ENCODE measurements at places on chromosomes 1 and 21.

- peak; percentile 47 for DNase-seq
These were observed 40.9 kb downstream of the RGS5 start for GRCh38 chr1:163161841-163162240.

DNA sequence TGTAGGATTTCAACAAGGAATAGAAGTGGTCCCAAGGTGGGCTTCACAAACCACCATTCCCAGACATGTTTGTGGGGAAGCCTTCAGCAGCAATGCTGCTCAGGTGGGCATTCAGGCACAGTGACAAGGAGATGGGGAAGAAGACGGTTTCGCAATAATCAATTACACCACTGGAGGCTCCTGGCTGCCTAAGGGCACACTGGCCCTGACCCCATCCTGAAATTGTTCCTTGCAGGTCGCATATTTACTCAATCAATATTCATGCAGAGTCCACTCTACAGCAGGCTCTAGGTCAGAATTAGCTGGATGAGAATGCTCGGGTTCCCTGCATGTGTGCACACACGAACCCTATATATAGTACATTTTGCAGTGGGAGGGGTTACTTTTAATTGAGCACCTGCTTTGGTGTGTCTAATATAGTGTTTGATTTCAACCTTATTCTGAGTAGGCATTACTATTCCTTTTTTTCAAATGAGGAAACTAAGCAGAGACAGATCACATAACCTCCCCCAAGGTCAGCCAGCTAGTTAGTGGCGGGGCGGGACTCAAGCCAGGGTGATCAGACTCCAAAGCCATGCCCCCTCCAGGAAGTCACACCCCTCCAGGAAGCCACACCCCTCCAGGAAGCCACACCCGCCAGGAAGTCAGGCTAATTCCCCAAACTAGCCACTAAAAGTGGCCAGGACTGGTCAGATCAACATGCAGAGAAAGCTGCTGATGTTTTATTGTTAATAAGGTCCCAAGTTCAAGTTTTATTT, 106.5 kb downstream of the HLCS start:
- peak; percentile 58 for DNase-seq

- DNase-seq: no peak
These were observed 60.7 kb upstream of the TTC34 start for GRCh38 chr1:2861988-2862813.

DNA sequence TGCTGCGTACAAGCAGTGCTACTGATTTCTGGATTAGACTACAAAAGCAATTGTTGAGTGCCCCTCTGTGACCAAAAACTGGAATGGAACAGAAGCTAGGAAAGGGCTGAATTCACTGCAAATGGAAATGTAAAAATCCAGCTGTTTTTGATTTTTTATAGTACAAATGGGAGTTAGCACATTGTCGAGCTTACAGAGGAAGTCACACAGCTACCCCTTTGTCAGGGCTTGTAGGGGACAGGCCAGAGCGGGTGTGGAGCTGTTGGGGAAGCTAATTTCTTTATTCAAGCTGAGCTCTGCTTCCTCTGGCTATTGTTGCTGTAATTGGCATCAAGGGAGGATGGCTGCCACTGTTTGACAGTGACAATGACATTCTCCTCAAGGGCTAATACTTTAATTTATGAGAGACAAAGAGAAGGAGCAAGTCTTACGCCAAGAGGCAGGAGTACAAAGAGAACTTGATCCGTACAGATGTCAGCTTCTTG, 96.1 kb downstream of the SLC35F3 start:
- no peak for DNase-seq

DNA sequence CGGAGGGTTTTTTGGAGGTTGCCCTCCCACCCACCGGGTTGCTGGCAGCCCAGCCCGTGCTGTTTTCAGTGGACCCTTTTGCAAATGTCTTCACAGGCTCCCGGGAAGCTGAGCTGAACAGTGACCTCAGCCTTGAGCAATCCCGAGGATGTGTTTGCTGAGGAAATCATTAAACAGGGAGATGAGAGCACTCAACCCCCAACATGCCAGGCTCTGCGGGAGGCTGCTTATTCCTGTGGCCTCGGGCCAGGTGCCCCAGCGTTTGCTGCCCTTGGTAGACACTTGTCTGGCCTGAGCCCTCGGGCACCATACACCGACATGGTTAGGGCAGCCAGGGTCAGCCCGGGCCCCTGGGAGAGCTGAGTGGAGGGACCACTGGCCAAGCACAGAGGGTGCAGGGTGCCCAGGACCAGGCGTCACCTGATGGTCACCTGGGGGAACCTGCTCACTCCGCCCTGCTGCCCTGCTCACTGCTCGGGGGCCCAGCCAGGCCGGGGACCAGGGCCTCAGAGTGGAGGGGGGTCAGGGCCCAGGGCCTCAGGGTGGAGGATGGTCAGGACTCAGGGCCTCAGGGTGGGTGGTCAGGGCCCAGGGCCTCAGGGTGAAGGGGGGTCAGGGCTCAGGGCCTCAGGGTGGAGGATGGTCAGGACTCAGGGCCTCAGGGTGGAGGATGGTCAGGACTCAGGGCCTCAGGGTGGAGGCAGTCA, 42.5 kb upstream of the POFUT2 start:
- DNase-seq: no peak

DNA sequence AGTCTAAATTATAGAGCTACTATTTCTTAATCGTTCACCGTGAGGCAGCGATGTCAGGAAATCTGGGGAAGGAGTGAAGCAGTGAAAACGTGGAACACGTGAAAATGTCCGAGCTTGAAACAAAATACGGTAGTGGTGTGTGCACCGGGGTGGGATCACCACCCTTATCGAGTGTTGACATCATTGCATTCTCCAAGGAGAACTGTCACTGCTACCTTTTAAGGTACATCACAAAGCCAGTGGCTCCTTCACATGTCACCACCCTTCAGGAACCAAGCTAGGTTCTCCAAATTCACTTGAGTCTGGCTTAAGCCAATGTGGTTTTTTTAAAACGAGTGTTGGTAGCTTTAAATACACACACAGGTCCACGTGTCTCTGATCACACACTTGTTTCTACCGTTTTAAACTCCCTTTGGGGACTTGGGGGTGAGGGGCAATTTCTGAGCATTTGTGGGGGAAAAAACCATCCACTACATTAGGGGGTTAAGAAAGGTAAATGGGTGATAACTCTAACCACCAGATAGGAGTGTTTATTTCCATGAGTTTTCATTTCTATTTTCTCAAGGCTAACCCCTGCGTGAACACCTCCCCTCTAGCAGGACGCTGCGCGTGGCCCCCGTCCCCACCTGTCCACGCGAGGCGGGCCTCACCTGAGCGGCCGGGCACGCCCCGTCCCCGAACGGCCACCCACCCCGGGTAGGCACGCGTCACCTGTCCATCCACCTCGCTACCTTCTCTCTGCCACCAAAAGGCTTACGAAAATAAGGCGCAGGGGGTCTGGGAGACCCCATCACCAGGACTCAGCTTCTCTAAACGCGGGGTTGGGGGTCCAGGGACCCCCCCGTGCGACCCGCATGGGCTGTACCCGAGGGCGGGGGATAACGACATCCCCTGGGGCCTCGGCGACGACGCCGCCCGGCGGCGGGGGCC, 978 bp downstream of the PRDM15 start:
- peak; percentile 55 for DNase-seq

DNA sequence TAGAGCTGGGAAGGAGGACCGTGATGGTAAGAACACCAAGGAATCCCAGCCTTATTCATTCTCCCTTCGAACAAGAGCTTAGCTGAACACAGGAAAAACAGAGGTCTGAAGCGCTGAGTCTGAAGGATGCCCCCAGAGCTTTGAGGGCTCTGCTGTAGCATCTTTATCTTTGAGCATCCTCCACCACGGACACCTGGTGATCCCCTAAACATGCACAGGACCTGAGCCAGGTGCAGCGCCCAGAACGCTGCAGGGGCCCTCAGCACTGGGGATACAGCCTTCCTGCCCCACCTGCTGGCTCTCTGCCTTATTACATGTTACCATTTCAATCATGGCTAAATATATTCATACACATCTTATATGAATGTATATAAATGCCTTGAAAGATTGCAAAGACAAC, 7.7 kb upstream of the GPATCH4 start:
- DNase-seq: peak; percentile 48

GRCh38 chr21:40759061-40759460, 87.9 kb downstream of the DSCAM start:
- no peak for DNase-seq

DNA sequence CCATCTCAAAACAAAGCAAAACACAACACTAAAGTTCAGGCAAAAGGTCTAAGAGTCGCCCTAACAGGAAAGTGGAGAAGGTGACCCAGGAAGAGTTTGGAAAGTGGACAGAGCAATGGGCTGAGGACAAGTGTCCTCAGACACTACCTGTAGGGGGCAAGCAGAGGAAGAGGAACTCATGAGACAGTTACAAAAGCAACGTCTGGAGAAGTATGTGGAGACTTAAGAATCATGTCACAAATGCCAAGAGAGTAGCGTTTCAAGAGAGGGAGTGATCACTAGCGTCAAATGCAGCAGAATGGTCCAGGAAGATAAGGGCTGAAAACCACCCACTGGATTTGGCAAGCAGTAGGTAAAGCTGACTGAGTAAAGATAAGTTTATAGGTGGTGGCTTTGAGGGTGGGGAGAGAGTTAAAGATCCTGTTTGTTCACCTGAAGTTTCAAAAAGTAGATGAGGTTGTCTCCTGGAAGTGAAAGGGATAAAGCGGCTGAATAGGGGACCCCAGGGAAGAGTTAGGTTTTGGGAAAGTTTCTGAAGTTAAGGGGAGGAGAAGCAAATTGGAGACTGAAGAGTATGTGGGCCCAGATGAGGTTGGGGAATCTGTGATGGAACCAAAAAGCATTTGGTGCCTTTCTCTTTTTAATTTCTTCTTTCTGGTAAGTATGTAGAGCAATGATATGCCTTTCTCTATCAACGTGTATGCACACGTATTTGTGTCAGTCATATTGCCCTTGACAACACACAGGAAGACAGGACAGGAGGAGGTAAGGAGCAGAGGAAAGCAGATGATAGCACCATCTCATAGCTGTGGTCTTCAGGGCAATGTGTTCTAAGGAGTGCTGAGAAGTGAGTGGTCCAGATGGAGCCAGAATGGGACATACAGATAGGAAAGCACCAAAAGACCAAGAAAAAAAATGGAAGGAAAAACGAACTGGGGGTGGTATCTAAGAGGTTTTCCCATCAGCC, 3.1 kb downstream of the BSDC1 start:
- DNase-seq: no peak

Data from endothelial cell of umbilical vein (primary cell).